ENCODE measurements at places on chromosomes 3 and 15.

DNA sequence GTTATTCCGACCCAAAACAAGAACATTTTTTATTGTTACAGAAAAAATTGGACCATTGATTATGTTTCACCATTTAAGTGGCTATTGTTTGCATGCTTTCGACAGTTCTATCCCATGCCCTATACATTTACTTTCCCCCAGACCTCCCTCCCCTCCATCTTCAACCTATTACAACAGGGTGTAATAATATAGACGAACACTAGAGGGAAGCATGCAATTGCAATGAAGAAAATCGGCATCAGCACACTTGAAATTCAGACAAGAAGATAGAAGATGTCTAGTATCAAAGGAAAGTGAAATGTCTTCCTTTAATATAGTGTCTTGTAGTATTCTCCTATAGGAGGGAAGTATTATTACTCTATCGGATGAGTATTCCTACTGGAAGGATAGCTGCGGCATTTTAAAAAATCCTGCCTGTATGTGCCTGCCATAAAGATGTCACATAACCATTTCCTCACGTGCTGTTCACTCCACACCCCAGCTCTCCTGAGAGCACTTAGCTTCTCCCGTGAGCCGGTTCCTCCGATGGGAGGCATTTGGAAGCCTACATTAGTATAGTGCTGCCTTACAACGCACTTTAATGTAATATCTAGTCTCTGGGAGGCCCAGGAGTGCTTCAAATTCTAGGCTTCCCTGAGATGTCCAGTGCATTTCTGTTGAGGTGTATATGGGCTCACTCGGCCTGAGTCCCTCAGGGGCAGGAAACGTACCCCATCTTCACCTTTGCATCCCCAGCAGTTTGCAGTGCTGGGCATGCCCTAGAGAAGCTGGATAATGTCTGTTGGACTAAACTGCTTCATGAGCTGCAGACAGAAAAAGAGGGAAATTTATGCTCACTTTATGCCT is 17.8 kb upstream of the ERICH6 start:
- no peak for DNase-seq

GRCh38 chr3:62833538-62833937 is 41.7 kb downstream of the CADPS start:
- no peak for DNase-seq

DNA sequence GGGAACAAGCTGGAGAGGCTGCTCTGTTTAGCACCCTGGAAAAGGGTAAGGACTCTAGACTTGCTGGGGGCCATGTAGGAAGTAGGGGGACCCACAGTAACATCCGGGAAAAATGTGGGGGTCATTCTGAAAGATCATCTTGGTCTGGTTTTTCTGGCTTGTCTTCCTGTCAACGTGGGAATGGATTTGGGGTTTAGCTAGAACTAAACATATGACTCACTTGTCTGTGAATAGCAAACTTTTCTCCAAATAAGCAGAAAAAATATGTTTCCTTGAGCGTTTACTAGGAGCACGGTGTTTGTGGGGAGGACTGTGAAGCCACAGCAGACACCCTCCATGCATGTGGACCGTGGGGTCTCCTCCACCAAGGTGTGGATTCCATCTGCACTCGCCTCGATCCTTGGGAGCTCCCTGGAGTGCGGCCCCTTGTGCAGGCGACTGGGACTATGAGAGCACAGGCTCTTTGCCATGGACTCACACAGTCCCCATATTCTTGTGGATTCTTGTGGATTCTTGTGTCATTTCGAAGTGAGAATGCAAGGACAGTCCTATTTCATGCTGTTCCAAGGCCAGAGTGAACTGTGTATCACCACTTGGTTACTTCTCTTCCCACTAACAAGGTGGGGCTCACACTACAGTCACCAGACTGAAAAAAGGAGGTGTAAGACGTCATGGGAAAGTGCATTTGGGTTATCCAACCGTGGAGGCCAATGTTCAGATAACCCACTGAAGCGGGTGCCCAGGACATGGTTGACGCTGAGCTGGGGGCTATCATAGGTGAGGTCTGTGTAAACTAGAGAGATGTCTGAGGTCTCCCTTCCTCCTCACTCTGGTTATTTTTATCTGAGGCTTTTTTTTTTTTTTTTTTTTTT is 25.5 kb downstream of the PGPEP1L start:
- no peak for DNase-seq

- no peak for DNase-seq
These were observed 82.6 kb downstream of the PDZRN3 start for GRCh38 chr3:73542136-73542535.

- no peak for DNase-seq
These were observed 14.3 kb upstream of the SHQ1 start for GRCh38 chr3:72862314-72863090.

DNA sequence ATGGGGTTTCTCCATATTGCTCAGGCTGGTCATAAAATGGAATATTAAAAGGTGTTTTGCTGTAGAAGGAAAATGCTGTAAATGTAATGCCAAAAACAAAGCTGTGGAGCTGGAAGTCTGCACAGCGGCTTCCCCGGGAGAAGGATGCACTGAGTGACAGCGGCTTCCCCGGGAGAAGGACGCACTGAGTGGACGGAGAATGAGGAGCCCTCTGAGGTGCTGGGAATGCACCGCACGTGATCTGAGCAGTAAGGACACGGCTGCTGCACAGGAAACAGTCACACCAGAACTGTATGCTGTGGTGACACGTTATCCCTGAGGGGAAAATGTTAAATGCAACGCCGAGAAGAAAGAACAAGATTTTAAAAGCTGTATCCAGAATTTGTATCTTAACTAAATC is 24.6 kb downstream of the TNK2 start:
- DNase-seq, result no peak

DNA sequence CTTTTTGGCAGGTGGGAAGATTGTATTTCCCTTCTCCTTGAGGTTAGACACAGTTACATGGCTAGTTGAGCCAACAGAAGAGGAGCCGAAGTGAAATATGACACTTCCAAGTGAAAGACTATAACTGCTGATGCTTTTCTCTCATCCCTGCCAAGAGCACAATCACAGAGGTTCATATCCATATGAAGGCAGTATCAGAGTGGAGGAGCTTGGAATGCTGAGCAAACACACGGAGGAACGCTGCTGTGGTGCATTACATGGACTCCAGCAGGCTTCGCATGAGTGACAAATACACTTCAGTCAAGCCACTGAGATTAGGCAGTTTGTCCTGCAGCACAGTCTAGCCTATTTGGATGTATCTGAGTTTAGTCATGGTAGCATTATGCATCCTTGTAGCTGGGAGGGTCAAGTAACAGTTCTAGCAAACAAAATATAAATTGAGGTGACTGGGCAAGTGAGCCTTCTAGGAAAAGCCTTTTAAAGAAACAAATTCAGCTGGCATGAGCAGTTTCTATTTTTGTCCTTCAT is 5.4 kb downstream of the IQCF6 start:
- DNase-seq, result no peak

DNA sequence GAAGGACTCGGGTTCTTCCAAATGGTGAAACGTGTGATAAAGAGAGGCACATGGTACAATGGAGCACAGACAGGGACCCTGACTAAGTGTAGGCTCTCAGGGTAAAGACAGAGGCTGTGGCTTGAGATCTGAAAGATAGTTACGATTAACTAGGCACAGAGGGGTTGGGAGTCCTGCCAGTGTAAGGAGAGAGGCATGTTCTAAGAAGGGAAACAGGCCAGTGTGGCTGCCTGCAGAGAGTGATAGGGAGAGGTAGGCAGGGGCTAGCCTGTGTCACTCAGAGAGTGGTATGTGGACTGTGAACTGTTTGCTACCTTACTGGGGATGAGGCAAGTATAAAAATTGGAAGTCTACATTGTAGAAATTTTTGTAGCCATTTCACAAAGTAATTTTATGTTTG is 109.5 kb downstream of the PEX5L start:
- no peak for DNase-seq

DNA sequence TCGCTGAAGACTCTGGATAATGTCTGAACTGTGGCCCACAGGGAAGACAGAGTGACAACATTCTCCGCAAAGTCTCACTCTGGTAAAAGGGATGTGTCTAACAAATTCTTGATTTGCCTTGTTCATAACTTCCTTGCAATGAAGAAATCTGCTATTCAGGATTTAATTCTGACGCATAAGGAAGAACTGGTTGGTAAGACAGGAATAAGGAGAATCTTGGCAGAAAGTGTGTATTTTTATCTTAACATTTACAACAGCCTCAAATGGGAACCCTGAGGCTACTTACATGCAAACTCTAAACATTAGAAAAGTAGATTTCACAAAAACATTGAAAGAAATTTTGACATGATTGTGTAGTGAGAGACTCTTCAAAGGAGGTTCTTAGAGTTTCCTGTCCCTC is 10.8 kb upstream of the PLD1 start:
- DNase-seq, result no peak

DNA sequence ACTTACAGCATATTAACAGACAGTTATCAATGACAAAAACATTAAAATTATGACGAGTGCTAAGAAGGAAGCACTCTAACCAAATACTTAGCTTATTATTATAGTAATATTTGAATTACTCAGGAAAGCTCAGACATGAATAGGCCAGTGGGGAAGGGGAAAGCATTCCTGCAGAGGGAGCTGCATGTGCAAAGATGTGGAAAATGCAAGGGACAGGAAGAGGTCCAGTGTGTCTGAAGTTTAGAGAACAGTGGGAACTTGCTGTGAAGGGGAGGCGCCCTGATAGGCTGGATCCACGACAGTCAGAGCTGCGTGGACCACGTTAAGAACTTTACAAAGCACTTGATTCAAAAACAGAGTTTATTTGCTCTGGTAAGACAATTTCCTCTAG is 1.2 kb upstream of the SPICE1 start:
- DNase-seq, result no peak

- DNase-seq, result no peak
These were observed 54.4 kb upstream of the KIF23 start for GRCh38 chr15:69359722-69360121.

DNA sequence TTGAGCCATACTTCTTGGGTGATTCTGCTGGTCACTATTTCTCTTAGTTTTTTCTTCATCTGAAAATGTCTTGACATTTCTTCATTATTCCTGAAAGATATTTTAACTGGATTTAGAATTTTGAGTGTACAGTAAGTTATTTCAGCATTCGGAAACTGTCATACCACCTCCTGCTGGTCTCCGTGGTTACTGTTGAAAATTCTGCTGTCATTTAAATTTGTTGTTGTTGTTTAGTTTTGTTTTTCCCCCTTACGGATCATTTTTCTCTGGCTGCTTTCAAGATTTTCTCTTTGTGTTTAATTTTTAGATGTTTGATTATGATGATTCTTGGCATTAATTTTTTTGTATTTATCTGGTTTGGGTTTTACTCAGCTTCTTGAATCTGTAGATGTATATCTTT is 100.5 kb downstream of the CHRNA7 start:
- DNase-seq, result no peak

Measured in activated T-cell treated with anti-CD3 and anti-CD28 coated beads for 48 hours (primary cell).